ENCODE measurements at places on chromosomes 12 and 14. TPM values are rescaled to one million over a fixed set of nuclear protein-coding genes. Genes with fewer than 3 reads are reported as not detected.

MANSC4 gene
- total RNA-seq = not detected

GRCh38 chr12:496736-497135 lies 37.0 kb downstream of the B4GALNT3 start:
- peaks cover 43% of the 10 kb centered on the region for H3K27me3 ChIP-seq
- no peaks in the 10 kb centered on the region for H3K4me1 ChIP-seq
- H3K4me3 ChIP-seq = no peak overlapping the region
- H3K27ac ChIP-seq = no peak overlapping the region
- H3K36me3 ChIP-seq = peaks cover 3% of the 10 kb centered on the region
- DNase-seq = no peak

GXYLT1 gene
- 9.9 TPM for total RNA-seq

- peak overlapping the region; percentile 99 for H3K27ac ChIP-seq
- H3K4me1 ChIP-seq = peaks cover 32% of the 10 kb centered on the region
- H3K27me3 ChIP-seq = no peaks in the 10 kb centered on the region
- peak; percentile 69 for DNase-seq
These were observed 668 bp downstream of the TRIP11 start for GRCh38 chr14:92039063-92039718.

- no peak overlapping the region for H3K4me3 ChIP-seq
- no peak for DNase-seq
- peak overlapping the region; percentile 43 for H3K27ac ChIP-seq
- H3K4me1 ChIP-seq = peaks cover 30% of the 10 kb centered on the region
- H3K27me3 ChIP-seq = no peaks in the 10 kb centered on the region
- peaks cover 2% of the 10 kb centered on the region for H3K36me3 ChIP-seq
These were observed 237.2 kb downstream of the FBXL14 start for GRCh38 chr12:1357171-1357570.

DNA sequence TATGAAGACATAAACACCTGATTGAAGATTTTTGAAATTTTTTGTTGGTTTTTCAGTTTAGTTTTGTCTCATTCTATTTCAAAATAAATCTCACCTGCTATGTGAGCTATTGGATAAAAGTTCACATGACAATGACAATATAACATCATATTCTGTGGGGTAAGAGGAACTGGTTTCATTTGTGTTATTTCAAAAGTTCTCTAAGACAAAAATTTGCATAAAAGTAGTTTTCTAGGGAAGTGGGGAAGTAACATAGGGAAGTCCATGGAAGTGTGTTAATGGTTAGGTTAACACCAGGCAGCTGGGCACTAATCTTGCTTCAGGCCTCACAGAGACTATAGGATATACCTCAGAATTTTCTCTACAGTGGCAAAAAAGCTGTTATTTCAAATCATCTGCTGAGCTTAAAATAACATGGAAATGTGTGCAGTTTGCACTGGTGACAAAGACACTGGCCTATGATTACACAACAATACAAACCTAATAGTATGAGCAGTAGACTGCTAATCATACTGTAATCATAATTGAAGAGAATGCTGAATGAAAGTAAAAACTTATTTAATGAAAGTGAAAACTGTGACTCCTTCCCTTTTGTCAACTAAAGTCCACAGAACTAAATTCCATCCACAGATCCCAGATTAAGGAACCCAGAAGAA lies 710.6 kb upstream of the TMEM132C start:
- no peak for DNase-seq
- no peak overlapping the region for H3K27ac ChIP-seq
- H3K4me1 ChIP-seq = peaks cover 15% of the 10 kb centered on the region
- no peak overlapping the region for H3K4me3 ChIP-seq

DNA sequence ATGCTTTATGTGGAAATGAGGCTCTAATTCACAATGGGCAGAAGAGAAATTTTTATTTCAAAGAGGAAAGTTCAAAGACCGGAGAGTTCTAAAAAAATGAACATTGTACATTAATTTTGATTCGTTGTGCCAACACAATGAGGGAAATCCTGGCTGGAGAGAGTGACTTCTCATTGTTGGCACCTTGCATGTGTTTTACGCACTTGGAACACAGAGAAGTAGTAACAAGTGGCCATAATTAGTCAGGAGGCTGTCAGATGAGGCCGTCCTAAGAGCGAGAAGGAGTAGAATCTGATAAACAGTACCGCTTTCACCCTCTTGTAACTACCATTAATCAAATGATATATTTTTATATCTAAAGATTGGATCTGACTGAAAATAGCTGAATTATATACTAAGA lies 6.9 kb downstream of the LMO3 start:
- H3K27me3 ChIP-seq = peaks cover 30% of the 10 kb centered on the region
- H3K4me3 ChIP-seq = no peak overlapping the region
- H3K36me3 ChIP-seq = no peaks in the 10 kb centered on the region
- no peak for DNase-seq

- no peak overlapping the region for H3K4me3 ChIP-seq
- no peak for DNase-seq
- no peaks in the 10 kb centered on the region for H3K4me1 ChIP-seq
- H3K27me3 ChIP-seq = peaks cover 2% of the 10 kb centered on the region
These were observed 22.7 kb downstream of the CLEC14A start for GRCh38 chr14:38233218-38233617.

RTL1 gene
- not detected for total RNA-seq

DNA sequence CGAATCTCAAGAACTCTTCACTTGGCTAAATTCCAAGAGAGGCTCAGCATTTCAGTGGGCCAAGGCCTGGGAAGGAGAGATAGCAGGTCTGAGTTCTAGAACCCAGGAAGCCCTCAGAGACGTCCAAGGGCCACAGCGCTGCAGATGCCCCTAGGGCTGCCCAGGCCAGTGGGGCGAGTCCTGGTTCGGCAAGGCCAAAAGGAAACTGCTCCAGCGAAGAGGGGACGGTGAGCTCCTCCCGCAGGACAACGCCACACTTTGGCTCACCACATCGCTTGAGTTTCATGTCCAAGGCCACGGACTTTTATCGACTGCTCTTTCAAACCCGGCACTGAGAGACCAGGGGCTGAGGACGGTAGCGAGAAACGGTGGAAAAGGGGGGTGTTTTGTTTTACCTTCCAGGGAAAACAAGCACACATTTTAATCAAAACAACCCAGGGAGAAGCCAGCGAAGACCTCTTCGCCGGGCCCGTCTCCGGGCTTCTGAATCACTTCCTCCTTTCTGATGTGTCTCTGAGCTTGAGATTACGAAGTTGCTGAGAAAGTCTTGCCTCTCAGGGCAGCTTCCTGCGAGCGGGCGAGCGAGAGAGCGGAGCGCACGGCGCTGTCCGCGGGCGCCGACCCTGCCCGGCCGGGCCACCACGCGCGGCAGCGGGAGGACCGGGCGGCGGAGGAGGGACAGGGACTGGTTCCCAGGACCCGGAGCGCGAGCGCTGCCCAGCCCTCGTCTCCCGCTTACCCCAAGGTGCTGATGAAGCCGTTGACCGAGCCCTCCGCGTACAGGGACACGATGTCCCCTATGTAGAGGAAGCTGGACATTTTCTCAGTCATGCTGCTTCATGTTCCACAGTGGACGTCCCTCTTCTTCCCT lies 808 bp downstream of the ITPR2 start:
- no peaks in the 10 kb centered on the region for H3K36me3 ChIP-seq
- H3K27ac ChIP-seq = peak overlapping the region; percentile 99
- peak overlapping the region; percentile 97 for H3K4me3 ChIP-seq
- peak; percentile 85 for DNase-seq
- H3K27me3 ChIP-seq = no peaks in the 10 kb centered on the region

PRIMA1 gene
- total RNA-seq = not detected

DNA sequence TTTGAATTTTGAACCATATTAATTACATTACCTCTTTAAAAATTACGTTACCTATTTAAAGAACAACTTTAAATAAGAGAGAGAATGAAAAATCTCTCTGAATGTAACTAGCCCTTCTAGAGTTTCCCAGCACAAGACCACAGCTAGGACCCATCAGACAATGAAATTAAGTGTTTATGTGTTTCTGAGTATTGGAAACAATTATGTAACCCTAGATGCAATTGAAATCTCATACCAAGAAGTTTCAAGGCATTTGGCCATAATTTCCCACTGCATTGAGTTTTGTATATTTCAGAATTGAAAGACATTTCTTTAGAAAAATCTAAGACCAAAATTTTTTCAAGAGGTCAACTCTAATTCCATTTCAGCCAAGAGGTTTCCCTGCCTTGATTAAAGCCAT lies 47.1 kb downstream of the SERPINA3 start:
- H3K4me3 ChIP-seq = no peak overlapping the region
- H3K36me3 ChIP-seq = no peaks in the 10 kb centered on the region
- H3K27me3 ChIP-seq = no peaks in the 10 kb centered on the region
- no peak overlapping the region for H3K27ac ChIP-seq
- peaks cover 14% of the 10 kb centered on the region for H3K4me1 ChIP-seq
- DNase-seq = no peak

DNA sequence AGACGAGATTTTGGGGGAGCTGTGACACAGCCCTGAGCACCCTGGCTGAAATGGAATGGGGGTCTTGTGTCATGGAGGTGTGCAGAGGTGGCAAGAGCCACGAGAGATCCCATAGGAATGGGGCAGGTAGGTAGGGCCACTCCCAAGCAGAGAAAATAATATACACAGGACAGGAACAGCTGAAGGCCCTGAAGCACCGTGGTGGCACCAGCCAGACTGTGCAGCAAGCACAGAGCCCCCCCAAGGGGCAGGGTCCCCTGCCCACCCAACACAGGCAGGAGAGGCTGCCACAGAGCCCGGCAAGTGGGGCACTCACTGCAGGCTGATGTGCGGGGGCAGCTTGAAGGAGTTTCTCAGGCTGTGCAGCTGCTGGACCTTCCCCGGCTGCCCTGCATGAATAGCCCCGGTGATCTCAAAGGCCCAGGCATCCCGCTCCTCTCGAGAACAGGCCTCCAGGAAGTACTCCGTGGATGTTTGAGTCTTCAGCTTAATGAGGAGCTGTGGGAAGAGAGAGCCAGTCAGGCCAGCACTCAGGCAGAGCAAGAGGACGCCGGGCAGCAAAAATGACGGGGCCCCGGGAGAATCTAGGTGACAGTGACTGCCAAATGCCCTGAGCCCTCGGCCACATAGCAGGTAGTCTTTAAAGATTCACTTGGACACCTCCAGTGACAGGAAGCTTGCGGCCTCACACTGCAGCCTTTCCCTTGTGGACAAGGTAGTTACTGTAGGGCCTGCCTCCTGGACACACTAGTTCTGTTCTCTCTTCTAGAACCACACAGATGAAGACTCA lies 16.7 kb downstream of the PLEK2 start:
- no peak overlapping the region for H3K27ac ChIP-seq
- no peaks in the 10 kb centered on the region for H3K36me3 ChIP-seq
- peak; percentile 81 for DNase-seq
- H3K27me3 ChIP-seq = peaks cover 2% of the 10 kb centered on the region
- H3K4me3 ChIP-seq = no peak overlapping the region

DNA sequence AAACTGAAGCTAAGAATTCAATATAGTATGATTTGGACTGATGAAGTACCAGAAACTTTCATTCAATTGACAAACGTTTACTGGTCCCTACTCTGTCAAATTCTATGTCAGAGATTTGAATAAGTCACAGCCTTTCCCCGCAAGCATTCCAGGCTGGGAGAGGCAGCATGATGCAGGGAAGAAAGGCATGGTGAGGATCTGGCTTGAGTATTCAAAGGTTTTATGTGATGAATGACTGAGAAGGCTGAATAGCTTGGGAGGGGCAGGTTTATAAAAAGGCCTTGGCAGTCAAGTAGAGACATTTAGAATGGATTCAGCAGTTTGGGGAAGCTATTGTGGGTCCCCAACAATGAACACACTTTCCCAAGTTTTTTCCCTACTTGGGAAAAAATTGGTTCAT lies 431.8 kb downstream of the DPF3 start:
- H3K27ac ChIP-seq = no peak overlapping the region
- no peak overlapping the region for H3K4me3 ChIP-seq
- DNase-seq = no peak
- no peaks in the 10 kb centered on the region for H3K36me3 ChIP-seq

GRCh38 chr14:103188810-103189480 lies 65.7 kb downstream of the TNFAIP2 start:
- H3K36me3 ChIP-seq = no peaks in the 10 kb centered on the region
- no peak overlapping the region for H3K27ac ChIP-seq
- peaks cover 7% of the 10 kb centered on the region for H3K4me1 ChIP-seq
- peaks cover 44% of the 10 kb centered on the region for H3K27me3 ChIP-seq

DNA sequence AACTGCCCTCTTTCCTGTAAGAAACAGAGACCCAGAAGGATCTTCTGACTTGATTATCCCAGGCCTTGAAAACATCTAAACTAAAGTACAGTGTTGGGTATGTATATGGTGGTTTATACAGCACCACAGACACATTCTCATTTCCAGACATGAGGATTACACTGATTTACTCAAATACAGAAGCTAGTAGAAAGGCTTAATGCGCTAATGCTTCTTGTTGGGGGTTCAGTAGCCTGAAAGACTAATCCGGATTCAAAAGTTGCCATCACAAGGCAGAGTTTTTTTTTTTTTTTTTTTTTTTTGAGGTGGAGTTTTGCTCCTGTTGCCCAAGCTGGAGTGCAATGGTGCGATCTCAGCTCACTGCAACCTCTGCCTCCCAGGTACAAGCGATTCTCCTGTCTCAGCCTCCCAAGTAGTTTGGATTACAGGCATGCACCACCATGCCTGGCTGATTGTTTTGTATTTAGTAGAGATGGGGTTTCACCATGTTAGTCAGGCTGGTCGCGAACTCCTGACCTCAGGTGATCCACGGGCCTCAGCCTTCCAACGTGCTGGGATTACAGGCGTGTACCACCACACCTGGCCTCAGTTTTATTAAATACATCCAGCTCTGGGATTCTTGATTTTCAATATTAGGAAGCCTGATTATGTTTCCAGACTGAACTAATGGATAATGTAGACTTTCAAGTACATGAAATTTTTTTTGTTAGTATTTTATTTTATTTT lies 46.3 kb upstream of the HECTD1 start:
- H3K4me1 ChIP-seq = no peaks in the 10 kb centered on the region
- H3K36me3 ChIP-seq = no peaks in the 10 kb centered on the region
- no peak overlapping the region for H3K4me3 ChIP-seq
- no peak for DNase-seq

GRCh38 chr12:85836197-85837090 lies at the start of gene RASSF9:
Gene RASSF9, minus strand, starts transcription at chr12:85836409. Its CDS starts 208 bp downstream, at chr12:85836201.
- peak within 1 kb of the TSS; percentile 45 for H3K27ac ChIP-seq
- no peaks in the 10 kb centered on the region for H3K36me3 ChIP-seq
- H3K27me3 ChIP-seq = no peaks in the 10 kb centered on the region
- H3K4me3 ChIP-seq = peak within 1 kb of the TSS; percentile 59
- DNase-seq = no peak

GRCh38 chr12:51323317-51323960 lies 535 bp downstream of the BIN2 start:
- no peak overlapping the region for H3K27ac ChIP-seq
- DNase-seq = no peak
- no peaks in the 10 kb centered on the region for H3K27me3 ChIP-seq
- H3K4me3 ChIP-seq = no peak overlapping the region

FOXN4 gene
- not detected for total RNA-seq

DNA sequence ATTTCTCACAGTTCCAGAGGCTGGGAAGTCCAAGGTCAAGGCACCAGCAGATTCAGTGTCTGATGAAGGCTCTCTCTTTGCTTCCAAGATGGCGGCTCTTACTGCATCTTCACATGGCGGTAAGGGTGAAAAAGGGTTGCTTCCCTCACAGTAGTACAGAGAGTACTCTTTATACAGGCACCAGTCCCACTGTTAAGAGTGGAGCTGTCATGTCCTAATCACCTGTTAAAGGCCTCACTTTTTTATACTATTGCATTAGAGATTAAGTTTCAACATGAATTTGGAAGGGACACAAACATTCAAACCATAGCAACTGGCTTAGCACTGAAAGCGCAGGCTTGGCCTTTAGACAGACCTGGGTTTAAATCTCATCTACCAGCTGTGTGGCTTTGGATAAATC lies 50.0 kb upstream of the TCL1A start:
- H3K4me1 ChIP-seq = no peaks in the 10 kb centered on the region
- no peak overlapping the region for H3K27ac ChIP-seq
- H3K27me3 ChIP-seq = peaks cover 19% of the 10 kb centered on the region
- DNase-seq = no peak
- no peaks in the 10 kb centered on the region for H3K36me3 ChIP-seq

LTBP2 gene
- total RNA-seq = 377 TPM

- no peaks in the 10 kb centered on the region for H3K36me3 ChIP-seq
- H3K27ac ChIP-seq = no peak overlapping the region
- H3K4me1 ChIP-seq = peaks cover 14% of the 10 kb centered on the region
- peaks cover 35% of the 10 kb centered on the region for H3K27me3 ChIP-seq
These were observed 31.1 kb upstream of the MON2 start for GRCh38 chr12:62435303-62436163.

Measured in osteocyte (in vitro differentiated cells).